ENCODE measurements at places on chromosomes 13 and 19.

GRCh38 chr19:15563325-15563794 lies 51.7 kb upstream of the CYP4F8 start:
- DNase-seq = no peak

GRCh38 chr19:46722421-46723022 lies 5.6 kb upstream of the PRKD2 start:
- DNase-seq = no peak

DNA sequence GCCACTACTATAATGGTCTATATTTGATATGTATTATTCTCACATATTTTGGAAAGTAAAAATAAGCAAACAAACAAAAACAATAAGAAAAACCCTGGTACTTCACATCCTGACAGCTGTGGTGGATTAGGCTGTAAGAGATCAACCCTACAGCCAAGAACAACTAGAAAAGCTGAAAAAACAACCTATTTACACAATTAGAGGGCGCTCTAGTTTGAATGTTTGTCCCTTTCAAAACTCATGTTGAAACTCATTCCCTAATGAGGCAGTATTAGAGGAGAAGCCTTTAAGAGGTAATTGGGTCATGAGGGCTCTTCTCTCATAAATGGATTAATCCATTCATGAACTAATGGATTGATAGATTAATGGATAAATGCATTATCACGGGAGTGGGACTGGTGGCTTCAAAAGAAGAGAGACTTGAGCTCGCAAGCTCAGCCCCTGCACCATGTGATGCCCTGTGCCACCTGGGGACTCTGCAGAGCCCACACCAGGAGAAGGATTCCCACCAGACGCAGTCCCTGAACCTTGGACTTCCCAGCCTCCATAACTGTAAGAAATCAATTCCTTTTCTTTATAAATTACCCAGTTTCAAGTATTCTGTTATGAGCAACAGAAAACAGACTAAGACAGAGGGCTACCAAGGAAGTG lies 733.9 kb upstream of the ARGLU1 start:
- DNase-seq = peak; percentile 2

DNA sequence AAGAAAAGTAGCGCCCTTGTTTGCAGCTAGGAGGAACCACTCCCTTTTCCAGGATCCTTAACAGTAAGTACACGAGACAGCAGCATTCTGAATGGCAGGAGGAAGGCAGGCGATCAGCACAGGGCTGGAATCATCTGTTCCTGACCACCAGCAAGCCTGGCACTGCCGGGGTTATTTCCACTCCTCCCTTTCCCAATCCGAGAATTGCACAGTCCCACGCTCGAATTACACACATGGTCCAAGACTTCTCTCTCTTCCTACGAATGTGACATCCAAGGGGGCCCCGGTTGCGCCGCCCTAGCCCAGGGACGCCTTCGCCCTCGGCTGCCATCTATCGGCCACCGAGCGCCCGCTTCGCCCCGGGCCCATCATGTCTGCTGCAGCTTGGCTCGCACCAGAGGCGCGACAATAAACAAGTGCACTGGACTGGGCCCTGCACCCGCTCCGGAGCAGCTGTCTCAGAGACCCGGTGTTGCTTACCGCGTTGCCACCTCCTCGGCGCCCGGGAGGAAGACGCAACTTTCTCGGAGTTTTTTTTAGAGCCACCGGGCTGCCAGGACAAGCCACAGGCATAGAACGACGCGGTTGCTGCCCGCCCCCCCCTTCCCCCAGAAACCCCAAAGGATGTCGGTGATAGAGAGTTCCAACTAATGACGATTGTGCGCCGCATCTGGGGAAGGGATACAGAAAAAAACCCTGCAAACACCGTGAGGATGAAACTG lies at the start of gene SLITRK5:
TSS of gene SLITRK5 (plus strand) at position 341 of the 722 bp plus-strand sequence. CDS start 4,018 bp downstream, outside the sequence.
- peak; percentile 87 for DNase-seq
